Sigmoid colon (tissue), 7 donors: ENCODE measurements at places on chromosomes 4 and X.
A peak's percentile ranks its signal among the peaks of the same experiment; 100 is the strongest.

DNA sequence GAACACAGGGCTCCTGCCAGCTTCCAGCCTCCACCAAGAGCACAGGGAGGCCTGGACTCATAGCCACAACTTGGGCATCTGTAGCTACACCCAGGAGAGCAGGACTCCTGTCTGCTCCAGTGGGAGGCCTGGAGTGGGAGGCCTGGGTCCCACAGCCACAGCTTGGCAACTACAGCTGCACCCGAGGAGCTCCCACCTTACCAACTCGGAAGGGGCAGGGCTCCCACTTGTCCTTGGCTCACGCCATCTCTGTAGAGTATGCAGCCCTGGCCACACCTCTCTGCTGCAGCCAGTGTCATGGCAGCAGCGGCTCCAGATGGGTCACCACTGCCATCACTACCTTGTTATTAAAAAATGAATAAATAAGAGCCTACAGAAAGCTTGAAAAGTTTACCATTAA is 45.5 kb downstream of the ARAP2 start:
- peak; percentile 58 for DNase-seq

DNA sequence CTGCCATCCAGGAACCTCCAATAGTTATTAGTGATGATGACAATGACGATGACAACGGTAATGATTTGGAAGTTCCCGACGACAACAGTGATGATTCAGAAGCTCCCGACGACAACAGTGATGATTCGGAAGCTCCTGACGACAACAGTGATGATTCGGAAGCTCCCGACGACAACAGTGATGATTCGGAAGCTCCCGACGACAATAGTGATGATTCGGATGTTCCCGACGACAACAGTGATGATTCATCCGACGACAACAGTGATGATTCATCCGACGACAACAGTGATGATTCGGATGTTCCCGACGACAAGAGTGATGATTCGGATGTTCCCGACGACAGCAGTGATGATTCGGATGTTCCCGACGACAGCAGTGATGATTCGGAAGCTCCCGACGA is 14.7 kb downstream of the CXCR3 start:
- no peak for DNase-seq

DNA sequence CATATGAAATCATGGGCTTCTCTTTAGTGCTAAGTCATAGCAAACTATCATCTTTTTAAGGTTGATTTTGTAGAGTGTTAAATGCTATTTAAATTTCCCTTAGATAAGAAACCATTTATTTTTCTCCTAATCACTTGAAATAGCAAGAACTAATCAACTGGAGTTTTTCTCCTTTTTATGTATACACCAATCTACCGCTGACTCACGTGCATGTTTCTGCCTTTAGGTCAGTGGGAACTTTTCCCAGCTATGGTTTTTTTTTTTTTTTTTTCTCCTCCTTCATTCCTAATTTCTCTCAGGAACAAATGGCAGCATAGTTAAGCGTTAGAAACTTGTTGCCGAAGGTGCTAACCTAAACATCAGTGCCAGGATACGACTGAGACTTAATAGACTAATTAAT is 176.4 kb downstream of the BMPR1B start:
- DNase-seq: no peak

DNA sequence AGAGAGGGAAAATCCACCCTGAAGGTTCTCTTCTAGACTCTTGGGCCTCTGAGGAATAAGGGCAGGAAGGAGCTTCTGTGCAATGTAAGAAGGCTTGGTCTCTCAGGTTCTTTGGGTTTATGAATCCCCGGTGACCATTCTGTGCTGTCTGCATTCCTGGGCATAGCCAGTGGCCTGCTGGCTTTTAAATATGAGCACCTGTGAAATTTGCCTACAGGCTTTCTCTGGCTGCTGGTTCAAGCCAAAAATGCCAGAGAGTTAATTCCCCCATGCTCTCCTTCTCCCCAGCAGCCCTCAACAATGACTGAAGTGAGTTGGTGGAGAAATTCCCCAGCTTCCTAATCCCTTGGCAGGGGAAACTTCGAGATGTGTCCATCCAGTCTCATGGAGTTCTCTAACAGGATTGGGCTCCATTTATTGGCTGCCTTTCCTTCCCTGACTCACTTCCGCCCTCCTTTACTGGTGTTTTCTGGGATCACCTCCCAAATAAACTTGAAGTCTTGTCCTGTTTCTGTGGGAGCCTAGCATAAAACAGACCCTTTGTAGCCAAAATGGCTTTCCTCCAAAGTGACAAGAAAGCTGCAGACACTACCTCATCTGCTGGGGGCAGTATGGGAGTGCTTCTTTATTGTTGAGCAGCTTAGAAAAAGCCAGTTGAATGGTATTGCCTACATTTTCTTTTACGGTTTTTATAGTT is 179.4 kb upstream of the CASK start:
- DNase-seq: no peak

- peak; percentile 88 for DNase-seq
Observed at GRCh38 chr4:74117024-74117534, 18.1 kb upstream of the CXCL2 start.

DNA sequence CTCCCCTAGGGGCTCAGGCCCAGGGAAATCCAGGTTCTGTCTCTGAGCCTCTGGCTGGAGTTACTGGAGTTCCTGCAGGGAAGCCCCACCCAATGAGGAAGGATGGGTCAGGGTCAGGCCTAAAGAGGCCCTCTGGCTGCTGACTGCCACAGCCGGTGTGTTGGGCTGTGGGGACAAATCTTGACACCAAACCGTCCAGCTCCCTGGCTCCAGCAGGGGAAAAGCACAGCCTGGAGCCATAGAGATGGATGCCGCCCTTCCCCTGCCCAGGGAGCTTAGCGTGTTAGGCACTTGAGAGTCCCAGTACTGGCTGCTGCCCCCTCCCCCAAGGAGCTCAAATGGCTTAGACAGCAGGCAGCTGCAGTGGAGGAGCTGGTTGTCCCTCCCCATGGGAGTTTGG is 321.3 kb upstream of the LCORL start:
- DNase-seq: no peak

- DNase-seq: no peak
Observed at GRCh38 chrX:115616943-115617563, 56.1 kb downstream of the PLS3 start.

DNA sequence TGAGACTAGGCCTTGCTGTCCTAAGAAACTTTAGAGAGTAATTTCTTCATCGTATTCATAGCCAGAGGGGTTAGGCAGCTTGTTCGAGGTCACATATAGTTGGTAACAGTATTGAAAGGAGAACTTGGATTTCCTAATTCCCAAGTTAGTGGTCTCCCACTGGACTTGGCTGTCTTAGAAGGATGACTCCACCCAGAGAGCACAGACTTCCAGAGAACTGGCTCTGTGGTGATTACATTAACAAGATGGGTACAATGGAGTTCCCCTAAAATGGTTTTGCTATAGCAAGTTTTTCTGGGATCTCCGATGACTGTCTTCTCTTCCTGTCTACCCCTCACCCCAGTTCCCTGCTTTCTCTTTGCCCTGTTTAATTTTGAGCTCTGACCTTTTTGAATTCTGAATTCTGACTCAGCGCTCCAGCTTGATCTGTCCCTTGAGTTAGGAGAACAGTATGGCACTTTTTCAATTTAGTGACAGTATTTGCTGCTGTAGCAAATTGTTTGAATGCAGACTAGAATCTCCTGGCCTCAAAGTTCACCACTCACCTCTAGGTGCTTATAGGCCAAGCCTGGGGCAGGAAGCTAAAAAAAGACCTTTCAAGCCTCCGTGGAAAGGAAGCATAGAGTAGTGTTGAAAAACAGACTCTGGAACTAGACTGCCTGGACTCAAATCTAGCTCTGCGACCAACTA is 6.9 kb downstream of the MSN start:
- DNase-seq: no peak

GRCh38 chr4:127730142-127730913 is at the start of gene SLC25A31:
TSS of gene SLC25A31 (plus strand) at chr4:127730400. CDS start at chr4:127730546, 146 bp downstream.
- DNase-seq: peak; percentile 56

GRCh38 chr4:169133932-169134331 is 123.9 kb upstream of the CBR4 start:
- no peak for DNase-seq

- DNase-seq: no peak
Observed at GRCh38 chrX:98263135-98263534, 1379.4 kb downstream of the RPA4 start.

- DNase-seq: no peak
Observed at GRCh38 chrX:1781766-1782165, 166.9 kb downstream of the ASMT start.

DNA sequence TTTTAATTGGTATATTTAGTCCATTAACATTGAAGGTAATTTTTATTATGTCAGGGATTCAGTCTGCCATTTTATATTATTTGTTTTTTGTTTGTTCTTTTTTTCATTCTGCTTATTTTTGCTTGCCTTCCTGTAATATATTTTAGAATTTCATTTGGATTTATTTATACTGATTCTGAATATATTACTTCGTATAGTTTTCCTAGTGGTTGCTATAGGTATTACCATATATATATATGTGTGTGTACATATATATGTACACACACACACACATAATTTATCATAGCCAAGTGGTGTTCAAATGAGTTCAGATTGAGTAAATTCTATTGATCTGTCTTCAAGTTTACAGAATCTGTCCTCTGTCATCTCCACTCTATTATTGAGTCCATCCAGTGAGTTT is 11.2 kb downstream of the CITED1 start:
- DNase-seq: no peak

DNA sequence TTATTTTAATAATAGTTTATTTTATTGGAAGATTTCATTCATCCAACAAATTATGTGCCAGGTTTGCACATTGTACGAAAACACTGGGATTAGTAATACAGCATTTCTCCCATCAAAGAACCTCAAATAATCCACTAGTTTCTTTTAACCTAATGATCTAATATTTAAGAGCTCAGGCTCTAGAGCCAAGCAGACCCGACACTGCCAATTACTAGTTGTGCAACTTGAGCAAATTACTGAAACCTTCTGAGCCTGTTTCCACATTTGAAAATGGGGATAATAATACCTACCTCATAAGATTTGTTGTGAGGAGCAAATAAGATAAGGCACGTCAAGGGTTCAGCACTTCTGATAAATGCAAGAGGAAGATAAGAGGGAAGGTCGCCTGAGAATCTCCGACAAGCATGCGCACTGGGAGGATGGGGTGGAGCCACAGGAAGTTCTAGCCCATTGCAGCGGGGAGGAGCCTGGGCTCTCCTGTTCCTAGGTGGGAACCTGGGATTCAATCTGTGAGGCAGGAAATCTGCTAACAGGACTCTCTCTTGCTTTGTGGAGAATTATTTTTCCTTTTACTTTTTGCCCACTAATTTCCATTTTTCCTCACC is 141.5 kb upstream of the SMAD1 start:
- no peak for DNase-seq

DNA sequence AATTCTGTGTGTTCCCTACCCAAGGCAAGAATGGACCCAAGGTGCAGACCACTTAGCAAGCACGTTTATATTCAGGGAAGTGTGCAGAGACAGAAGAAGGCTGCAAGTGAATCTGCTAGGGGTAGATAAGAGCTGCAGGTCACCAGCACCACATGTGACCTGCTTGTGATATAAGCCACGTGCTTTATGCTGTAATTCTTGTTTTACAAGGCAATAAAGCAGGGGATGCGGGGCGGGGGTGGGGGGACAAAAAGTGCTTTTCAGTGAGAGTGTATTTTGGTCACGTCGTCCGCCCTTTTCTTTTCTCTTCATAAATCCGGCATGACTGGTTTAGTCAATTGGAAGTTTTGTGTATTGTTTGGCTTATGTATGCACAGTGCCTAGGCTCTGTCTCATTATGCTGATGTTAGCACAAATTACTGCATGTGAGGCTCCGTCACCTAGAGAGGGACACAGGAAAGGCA is 192.7 kb downstream of the RBMX2 start:
- no peak for DNase-seq

DNA sequence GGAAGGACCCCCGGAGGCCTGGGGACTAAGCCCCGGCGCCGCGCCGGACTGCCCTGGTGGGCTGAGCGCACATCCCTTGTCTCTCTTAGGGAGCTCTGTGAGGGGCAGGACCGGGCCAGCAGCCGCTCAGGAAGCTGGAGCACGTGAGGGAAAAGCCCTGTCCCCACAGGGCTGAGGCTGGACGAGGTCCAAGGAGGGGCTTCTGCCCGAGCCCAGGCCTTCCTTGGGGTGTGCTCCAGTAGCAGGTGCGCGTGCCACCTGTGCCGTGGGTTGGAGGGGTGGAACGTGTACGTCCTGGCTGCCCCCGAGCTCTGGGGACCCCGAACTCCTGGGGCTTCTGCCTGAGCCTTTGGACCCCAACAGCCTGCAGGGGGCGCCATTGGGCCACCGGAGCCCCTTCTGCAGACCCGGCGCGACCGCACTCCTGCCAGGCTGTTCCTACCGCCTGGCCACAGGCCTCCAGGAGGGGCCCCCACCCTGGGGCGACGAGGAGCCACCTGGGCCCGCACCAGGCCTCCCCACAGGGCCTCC is 27.2 kb downstream of the TACC3 start:
- DNase-seq: peak; percentile 78

GRCh38 chr4:15317246-15317645 is 110.6 kb upstream of the C1QTNF7 start:
- DNase-seq: no peak

DNA sequence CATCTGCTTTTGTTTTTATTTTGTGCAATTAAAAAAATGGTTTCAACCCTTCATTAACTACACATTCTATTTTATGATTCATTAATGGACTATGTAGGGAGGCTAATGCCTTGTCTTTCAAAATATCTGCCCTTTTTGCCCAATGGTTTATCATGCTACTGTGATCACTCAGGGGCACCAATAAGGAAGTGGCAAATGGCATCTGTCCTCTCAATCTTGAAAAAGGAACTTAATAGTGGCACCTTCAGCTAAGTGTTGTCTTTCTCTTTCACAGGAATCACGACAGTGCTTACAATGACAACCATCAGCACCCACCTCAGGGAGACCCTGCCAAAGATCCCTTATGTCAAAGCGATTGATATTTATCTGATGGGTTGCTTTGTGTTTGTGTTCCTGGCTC is 57.1 kb downstream of the COMMD8 start:
- no peak for DNase-seq

GRCh38 chrX:65677954-65678469 is 10.6 kb downstream of the MSN start:
- DNase-seq: peak; percentile 66

DNA sequence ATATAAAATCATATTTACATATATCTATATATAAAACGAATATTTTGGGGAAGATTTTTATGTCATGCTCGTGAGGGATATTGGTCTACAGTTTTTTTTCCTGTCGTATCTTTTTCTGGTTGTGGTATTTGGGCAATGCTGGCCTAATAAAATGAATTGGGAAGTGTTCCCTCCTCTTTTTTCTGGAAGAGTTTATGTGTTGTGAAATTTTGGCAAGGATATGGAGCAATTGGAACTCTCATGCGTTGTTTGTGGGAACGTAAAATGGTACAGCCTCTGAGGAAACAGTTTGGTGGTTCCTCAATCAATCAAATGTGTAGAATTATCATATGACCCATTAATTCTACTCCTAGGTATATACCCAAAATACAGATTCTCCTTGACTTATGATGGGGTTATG is 69.8 kb downstream of the ZNF182 start:
- DNase-seq: no peak
